Muscle of back (tissue), 13 donors: ENCODE measurements at places on chromosomes 5 and 9.
A peak's percentile ranks its signal among the peaks of the same experiment; 100 is the strongest.

GRCh38 chr9:134628354-134628736 lies 13.3 kb upstream of the COL5A1 start:
- no peak for DNase-seq

DNA sequence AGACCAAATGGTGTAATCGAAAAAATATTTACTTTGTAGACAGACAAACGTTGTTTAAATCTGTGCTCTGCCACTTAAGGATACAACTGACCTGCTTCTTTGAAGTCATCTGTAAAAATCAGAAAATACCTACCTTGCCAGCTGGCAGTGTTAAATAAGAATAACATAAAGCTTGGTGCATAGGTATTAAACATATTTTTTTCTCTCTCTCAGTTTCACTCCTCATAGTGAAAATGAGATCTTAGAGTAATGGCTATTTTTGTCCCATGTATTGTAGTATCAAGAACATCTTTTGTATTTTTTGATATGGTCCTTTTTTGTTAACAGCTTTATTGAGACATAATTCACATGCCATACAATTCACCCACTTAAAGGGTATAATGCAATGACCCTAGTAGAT lies 17.9 kb upstream of the RANBP17 start:
- no peak for DNase-seq

- DNase-seq: peak; percentile 80
These were observed 112.1 kb downstream of the NUDT12 start for GRCh38 chr5:103450333-103451061.

DNA sequence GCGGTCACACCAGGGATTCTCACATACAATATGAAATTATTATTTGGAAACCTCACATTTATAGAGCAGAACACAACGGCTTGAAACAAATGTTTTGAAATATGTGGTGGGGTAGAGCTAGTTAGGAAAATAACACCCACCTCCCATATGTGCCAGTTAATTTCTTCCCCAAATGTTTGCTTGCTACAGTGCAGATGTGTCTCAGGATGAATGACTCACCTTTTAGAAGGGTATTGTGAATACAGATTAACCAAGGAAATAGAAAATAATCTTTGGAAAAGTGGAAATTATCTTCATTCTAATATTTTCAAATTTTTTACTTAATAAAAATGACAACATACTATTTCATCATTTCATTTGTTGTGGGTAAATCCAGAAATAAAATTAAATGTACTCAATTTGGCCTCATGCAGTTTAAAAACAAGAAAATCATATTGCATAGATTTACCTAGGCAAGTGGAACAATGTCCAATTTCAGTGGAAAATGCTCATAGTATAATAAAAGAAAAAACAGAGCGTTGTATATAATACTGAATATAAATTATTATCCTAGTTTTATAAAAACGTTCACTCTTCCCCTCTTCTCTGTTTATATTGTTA lies 39.3 kb upstream of the RICTOR start:
- no peak for DNase-seq

DNA sequence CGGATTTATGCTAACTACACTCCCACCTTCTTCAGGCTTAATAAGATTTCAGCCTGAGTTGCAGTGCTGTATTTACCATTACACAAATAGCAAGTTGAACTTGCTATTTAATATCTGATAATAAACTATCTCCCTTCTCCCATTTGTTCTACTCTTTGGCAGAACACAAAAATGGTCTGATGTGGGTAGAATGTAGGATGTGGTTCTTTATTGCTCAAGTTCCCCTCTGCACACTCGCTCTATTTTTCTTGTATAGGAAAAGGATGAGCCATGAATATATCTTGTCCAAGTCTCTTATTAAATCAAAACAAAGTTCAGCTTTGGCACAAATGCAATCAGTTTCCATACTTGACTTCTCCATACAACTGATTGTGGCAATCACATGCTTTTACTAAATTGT lies 37.2 kb upstream of the KIF2A start:
- no peak for DNase-seq
